ENCODE measurements at places on chromosomes 2 and 18.

- DNase-seq = no peak
Observed at GRCh38 chr2:147836099-147836498, 8.7 kb upstream of the ACVR2A start.

- peak; percentile 70 for DNase-seq
Observed at GRCh38 chr2:235779444-235779896, 285.6 kb downstream of the AGAP1 start.

DNA sequence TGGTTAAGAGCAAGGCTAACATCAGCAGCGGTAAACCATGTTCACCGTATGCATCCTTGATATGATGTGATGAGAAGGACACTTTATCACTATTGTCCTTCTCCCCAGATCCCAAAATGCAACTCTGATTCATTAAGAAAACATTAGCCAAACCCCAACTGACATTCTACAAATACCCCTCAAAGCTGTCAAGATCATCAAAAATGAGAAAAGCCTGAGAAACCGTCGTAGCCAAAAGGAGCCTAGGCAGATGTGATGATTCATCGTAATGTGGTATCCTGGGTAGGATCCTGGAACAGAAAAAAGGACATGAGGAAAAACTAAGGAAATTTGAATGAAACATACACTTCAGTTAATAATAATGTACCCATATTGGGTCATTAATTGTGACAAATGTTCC, 67.3 kb upstream of the ST6GAL2 start:
- DNase-seq = no peak

- DNase-seq = peak; percentile 17
Observed at GRCh38 chr2:235496239-235496621, 2.4 kb downstream of the AGAP1 start.

GRCh38 chr2:70047451-70047850, 39.8 kb upstream of the PCBP1 start:
- DNase-seq = no peak

DNA sequence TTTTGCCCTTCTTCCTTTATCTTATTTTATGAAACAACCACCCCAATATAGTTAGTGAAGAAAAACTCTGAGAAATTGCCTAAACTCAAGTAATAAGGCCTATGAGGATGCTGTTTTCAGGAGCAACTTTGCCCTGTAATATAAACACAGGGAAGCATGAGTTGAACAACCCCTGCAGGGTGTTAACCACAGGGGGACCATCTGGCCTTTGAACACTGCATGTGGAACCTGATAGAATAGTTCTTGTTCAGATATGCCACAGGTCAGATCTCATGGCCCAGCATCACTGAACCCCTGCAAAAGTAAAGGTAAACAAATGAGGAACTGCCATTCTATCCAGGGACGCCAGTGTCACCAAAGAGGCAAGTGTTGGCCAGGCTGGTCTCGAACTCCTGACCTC, 82.6 kb downstream of the MAPK4 start:
- DNase-seq = no peak

GRCh38 chr2:168697668-168698121, 104.7 kb upstream of the NOSTRIN start:
- DNase-seq = no peak

GRCh38 chr18:57811477-57812125, 8.5 kb upstream of the ATP8B1 start:
- DNase-seq = no peak

Data from kidney glomerular epithelial cell (primary cell).